Suppressor macrophage (primary cell): ENCODE measurements at places on chromosomes 3 and 15.

- no peak for DNase-seq
Measured at GRCh38 chr3:194387926-194388418, 11.1 kb downstream of the GP5 start.

DNA sequence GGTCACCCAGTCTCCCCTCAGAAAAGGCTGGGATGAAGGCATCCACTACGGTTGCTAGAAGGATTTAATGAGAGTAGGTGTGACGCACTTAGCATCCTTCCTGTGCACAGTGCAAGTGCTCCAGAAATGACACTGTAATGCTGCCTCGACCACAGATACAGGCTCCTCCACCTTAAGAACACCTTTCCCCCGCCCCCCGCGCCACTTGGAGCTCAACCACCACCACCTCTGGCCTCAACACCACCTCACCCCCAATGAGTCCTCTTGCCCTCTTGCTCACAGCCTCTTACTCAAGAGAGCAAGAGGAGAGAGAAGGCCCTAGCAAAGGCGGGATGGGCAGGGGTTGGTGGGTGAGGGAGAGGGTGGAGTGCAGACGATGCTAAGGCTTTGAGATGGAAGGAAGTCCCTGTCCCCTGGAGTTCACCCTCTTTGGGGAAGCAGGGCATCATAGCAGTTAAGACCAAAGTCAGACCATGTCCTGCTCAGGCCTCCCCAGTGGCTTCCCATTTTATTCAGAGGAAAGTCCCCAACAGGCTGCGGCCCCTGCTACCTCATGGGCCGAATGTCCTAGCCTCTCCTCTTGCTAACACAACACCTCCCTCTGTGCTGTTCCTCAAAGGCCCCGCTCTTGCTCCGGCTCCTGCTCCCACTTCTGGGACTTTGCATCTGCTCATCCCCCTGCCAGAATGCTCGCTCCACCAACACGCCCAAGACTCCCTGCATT, 8.3 kb downstream of the STARD5 start:
- peak; percentile 62 for DNase-seq

DNA sequence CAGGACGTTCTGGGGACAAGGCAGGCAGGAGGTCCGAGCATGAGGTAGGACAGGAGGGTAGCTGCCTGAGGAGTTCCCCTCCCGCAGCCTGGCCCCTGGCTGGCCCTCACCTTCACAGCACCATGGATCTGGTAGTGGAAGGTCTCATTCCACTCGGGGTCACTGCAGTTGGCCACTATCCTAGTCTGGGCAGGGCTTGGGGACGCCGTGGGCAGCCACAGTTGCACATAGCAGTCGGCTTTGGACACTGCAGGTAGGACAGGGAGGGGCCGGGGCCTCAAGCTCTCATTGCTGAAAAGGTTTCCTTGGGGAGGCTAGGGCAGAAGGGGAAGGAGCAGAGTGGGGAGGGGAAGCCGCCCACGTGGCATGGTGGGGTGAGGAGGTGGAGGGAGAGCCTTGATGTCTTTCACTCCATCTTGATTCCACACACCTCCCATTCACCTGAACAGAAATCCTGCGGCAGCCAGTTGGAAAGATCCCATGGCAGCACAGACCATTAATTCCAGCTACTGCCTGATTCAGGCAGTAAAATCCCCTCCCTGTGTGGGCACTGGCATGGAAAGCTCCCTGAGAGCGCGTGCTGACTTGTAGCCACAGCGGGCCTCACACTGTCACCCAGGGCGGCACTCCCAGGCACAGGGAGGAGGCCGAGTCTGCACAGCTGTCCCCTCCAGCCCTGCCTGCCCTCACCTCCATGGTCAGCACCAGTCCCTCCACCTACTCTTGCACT, 2.1 kb downstream of the PLA2G4F start:
- no peak for DNase-seq

DNA sequence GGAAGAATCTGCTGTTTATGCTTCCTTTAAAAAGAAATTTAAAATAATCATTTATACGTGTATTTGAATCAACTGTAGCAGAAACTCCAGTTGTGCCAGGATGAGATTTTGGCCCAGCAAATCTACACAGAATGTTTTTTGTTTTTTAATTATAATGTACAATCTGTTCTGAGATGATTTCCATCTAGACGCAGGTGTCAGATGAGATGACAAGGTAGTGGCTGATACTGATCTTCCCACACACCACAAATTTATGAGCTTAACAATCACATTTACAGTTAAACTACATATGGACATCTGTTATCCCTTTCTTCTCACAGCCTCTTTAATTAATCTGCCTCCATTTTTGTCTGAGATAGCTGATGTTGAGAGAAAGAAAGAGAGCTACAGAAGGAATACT, 23.6 kb downstream of the DCLK3 start:
- no peak for DNase-seq

- DNase-seq = no peak
Measured at GRCh38 chr3:173027429-173027828, 113.6 kb downstream of the SPATA16 start.

- no peak for DNase-seq
Measured at GRCh38 chr3:108127301-108127988, 36.6 kb upstream of the CD47 start.

DNA sequence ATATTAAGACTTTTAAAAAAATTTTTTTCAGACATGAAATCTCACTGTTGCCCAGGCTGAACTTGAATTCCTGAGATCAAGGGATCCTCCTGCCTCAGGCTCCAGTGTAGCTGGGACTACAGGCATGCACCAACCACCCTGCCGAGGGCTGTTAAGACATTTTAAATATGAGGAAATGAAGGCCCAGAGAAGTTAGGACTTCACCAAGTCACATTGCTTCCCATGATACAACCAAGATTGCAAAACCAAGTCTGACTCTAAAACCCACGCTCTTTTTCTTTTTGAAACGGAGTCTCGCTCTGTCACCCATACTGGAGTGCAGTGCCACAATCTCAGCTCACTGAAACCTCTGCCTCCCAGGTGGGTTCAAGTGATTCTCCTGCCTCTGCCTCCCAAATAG, 28.0 kb downstream of the PTPN9 start:
- peak; percentile 83 for DNase-seq
